Activated CD4-positive, alpha-beta T cell treated with anti-CD3 and anti-CD28 coated beads, Interleukin-2, amount 10 ng/mL, durations not matched to agents 24 days and 14 days (primary cell): ENCODE measurements at places on chromosomes 3 and 15.

GRCh38 chr3:173780067-173780466 lies 382.5 kb downstream of the NLGN1 start:
- DNase-seq = no peak

DNA sequence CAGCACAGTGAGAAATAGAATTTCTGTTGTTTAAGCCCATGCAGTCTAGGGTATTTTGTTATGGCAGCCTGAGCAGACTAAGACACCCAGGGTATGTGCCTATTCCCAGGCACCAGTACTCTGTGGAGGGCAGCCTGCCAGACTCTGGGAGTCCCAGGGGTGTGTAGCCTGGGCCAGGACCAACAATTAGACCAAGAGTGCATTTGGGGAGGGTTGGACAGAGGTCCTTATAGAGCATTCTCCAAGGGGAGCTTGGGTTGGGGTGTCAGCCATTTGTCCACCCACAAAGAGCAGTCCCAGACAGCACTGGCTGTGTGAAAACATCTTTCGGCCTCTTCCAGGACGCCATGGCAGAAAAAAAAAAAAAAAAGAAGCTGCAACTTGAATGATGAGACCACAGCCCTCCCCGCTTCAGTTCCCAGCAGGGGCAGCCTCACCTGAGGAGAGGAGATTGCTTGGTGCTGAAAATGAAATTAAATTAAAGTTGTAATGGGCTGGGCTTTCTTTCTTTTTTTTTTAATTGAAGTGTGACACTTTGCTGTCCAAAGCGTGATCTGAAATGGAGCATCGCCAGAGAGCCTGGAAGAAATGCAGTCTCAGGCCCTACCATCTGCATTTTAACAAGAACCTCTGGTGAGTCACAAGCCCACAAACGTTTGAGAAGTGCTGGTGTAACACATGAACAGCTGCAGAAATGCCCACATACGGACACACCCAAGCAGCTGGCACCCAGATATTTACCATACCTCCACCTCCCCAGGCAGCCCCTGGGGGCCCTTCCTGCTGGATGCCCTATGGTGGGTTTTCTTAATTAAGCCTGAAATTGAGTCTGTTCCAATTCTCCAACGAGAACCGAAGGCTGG lies 21.3 kb upstream of the CAV3 start:
- DNase-seq = no peak

DNA sequence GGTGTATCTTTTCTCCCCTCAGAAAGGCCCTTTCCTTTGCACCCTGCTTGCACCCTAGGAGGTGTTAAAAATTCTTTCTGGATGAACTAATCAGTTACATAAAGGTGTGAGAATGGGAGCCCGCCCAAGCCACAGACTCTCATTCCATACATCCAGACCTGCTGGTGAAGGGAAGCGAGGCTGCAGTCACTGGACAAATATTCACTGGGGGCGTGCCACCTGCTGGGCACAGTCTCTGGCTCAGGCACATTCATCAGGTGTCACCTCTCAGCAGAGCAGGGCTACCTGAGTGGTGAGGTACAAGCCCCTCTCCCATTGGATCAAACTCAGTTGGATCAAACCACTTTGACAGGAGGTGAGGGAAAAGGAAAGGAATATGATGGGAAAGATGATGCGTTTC lies 52.0 kb downstream of the NTRK3 start:
- no peak for DNase-seq

GRCh38 chr3:20422391-20422790 lies 236.4 kb upstream of the SGO1 start:
- DNase-seq = no peak

DNA sequence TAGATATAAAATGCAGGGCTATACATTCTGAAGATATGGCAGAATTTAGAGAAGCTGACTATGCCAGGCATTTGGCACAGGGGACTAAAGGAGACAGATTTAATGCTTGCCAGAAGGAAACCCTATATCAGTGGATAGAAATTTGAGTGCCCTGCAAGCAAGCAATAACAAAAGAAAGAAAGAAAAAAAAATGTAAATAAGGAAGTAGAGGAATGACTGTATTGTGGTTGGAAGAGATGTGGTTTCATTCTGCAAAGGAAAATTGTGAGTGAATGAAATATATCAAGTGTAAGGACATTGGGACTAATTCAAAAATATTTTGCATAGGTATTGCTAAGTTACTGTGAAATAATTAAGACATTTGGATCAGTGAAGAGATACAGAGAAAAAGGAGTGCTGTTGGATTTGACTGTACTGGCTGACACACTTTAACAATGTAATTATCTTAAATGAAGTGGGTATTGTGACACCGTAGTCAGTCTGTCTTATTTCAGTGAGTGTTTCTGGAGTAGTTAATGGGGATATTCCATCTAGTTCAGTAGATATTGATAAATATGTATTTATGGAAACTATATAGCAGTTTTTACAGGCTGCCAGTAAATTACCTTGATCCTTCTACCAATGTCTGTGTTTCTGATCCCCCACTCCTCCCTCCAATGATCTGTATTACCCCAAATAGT lies 418.2 kb downstream of the CNTN4 start:
- no peak for DNase-seq

DNA sequence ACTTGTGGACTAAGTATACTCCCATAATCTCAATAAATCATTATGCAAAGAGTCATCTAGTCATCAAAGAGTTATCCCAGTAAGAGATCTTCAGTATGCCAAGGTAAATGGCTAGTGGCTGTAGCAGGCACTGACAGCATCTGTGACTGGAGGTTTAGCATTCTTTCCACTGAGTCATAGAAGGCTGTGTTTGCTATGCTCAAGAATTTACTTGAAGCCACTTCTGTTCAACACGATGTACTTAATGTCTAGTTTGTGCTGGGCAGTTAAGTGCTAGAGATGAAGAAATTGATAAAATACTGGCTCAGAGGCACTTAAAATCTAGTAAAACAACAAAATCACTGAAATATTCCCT lies 13.0 kb downstream of the ZBED2 start:
- no peak for DNase-seq

GRCh38 chr3:141789281-141789680 lies 26.1 kb downstream of the GRK7 start:
- DNase-seq = no peak

- peak; percentile 58 for DNase-seq
These were observed 464.9 kb downstream of the MFSD1 start for GRCh38 chr3:159266779-159267178.

GRCh38 chr3:133887803-133888703 lies 7.6 kb downstream of the RAB6B start:
- DNase-seq = no peak

GRCh38 chr15:91521548-91521947 lies 332.0 kb upstream of the SLCO3A1 start:
- no peak for DNase-seq

DNA sequence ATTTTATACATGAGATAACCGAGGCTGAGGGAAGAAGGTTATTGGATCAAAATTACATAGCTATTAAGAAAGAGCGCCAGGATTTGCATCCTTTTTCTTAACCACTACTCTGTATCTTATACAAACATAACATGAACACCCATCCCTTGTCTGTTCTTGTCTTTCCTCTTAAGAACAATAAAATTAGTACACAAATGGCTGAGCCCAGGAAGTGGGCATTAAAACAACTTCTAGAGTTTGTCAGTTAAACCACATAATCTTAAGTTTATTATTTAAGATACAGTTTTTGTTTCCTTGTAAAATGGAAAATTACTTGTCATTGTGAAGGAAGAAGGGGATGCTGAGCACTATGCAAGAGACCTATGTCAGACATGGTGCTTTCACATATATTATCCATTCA lies 48.9 kb upstream of the PPIB start:
- no peak for DNase-seq

DNA sequence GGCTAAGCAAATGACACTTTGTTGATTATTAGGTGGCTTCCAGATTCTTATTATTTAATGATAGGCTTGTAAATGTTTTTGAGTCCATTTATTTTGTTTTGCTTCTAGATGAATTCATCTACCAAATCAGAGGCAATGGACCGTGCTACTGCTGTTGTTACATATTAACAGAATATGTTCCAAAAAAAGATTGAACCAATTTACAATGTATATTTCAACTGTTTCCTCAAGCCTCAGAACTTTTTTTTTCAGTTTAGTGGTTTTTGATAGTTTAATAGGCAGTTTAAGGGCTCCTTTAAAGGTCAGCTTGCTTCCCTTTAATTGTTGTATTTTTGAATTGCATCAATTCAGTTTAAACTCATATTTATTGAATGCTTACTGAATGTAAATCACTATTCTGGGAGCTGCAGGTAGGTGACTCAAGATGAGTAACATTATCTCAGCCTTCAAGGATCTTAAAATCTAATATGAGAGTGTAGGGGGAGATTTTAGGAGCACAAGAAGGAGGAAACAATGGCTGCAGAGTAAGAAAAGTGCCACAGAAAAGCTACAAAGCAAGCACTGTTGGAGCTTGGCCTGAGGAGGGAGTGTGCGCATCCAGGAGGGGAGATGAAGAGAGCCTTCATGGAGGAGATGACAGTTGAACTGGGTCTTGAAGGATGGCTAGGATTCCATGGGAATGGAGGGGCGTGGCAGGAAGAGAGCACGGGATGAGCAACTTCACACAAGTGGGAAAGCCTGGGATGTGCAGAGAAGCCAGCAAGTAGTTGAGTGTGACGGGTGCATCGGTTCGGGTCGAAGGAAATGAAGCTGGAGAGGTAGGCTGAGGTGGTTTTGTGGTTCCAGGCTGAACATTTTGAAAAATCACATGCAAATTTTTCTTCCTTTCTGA lies 14.7 kb downstream of the MAP2K1 start:
- peak; percentile 78 for DNase-seq

DNA sequence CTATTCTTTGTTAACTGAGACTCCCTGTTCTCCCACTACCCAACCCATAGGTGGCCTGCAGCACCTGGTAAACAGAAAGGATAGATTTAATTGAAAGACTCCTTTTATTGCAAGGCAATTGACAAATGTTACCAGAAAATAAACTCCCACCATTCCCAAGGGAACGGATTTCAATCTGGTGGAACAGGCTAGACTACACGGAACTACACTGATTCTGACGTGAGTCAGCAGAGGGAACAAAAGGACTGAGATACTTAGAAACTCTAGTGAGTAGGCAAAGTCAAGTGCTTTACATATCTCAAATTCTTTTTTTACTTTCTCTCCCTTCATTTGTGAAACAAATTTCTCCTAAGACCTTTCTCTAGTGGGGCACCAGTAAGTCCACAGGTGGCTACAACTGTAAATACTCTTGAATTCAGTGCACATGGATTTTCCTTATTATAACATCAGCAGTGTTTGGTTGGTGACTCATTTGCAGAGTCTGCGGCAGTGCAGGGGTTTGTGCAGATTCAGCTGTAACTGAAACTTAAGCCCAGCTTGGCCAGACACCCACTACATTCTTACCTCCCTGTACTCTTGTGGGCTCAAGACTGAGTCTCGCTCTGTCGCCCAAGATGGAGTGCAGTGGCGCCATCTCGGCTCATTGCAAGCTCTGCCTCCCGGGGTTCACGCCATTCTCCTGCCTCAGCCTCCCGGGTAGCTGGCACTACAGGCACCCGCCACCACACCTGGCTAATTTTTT lies 34.3 kb upstream of the PLSCR2 start:
- no peak for DNase-seq

- no peak for DNase-seq
These were observed 44.6 kb downstream of the SH3BP5 start for GRCh38 chr3:15287565-15288330.

DNA sequence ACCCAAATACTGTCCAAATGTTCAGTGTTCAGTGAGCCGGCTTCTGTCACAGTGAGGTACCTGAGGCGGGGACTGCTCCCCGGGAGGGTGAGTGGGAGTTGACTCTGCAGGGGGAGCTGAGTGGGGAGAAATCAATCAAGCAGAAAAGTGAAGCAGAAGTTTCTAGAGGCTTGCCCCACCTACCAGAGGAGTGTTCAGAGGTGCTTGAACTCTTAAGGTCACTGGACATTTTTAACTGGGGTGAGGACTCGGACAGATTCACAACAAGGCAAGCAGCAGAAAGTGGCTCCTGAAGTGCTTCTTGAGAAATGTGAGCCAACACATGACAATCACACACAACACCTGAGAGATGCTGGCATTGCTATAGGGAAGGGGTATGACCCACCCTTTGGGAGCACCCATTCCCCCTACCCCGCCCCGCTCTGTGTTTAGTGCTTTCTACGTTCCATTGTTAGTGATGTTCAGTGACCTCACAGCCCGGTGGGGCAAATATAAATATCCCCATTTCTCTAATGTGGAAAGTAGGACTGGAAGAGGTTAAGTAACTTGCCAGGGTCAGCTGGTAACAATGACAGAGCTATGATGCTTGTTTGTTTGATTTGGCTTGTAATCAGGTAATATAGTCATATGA lies 48.6 kb upstream of the AKAP13 start:
- DNase-seq = no peak

DNA sequence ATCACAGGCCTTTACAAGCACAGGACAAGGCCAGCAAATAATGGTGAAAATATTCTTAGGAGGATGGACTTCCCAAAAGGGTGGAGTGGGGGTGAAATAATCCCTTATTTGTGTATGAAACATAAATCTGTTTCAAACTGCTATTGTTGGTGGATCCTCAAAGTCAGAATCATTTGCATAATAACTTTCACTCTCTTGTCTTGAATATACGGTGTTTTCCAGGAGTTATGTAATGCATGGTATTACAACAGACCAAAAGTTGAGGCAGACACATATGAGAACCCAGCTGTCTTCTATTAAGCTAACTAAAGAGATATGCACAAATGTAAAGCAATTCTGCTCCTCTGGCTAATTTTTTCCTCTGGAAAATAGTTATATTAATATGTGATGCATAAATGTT lies 57.7 kb downstream of the PRTG start:
- DNase-seq = no peak

- DNase-seq = no peak
These were observed 17.6 kb downstream of the GALK2 start for GRCh38 chr15:49187549-49188245.

GRCh38 chr3:31106912-31107311 lies 212.5 kb upstream of the GADL1 start:
- peak; percentile 62 for DNase-seq

GRCh38 chr3:26307787-26308186 lies 314.8 kb upstream of the LRRC3B start:
- no peak for DNase-seq

GRCh38 chr15:28128031-28128430 lies 28.9 kb upstream of the OCA2 start:
- no peak for DNase-seq

DNA sequence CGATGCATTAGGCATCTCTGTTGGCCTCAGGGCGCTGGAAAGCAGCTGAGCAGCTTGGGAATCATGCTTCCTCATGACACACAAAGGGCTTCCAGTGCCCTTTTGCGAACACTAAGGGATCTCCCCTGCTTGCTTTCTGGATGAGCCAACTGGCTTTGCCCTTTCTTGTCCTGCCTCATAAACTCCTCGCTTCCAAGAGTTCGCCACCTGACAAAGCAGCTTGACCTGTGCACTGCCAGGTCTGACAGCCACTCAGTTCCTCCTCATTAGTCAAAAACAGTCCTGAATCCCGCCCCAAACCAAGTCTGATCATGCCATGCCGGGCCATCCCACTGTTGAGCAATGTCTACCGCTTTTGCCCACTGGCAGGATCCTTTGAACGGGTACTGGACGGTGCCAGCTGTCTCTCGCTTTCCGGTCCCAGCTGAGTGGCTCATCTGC lies 265.4 kb upstream of the LYSMD4 start:
- DNase-seq = no peak

- DNase-seq = peak; percentile 82
These were observed 407.3 kb upstream of the ONECUT1 start for GRCh38 chr15:53197426-53197839.
